Upper lobe of right lung (tissue), 1 donor: ENCODE measurements at places on chromosomes 3 and 15.

- DNase-seq: no peak
- no peak overlapping the region for H3K4me3 ChIP-seq
- no peak overlapping the region for H3K27ac ChIP-seq
- no peaks in the 10 kb centered on the region for H3K27me3 ChIP-seq
- H3K4me1 ChIP-seq: no peaks in the 10 kb centered on the region
These were observed 12.9 kb downstream of the EIF2AK4 start for GRCh38 chr15:39946862-39947261.

DNA sequence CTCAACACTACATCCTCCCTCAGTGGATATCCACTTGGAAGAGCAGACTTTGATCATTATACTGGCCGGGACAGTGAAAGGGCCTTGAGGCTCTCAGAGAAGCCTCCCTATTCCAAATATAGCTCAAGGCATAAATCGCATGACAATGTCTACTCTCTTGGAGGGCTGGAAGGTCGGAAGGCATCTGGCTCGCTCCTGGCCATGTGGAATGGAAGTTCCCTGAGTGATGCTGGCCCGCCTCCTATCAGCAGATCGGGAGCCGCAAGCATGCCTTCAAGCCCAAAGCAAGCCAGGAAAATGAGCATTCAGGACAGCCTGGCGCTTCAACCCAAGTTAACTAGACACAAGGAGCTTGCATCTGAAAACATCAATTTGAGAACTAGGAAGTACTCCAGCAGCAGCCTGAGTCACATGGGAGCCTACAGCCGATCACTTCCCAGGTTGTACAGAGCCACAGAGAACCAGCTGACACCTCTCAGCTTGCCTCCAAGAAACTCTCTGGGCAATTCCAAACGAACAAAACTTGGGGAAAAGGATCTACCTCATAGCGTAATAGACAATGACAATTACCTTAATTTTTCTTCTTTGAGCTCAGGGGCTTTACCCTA lies 25.4 kb downstream of the PHLDB2 start:
- no peaks in the 10 kb centered on the region for H3K4me1 ChIP-seq
- peaks cover 16% of the 10 kb centered on the region for H3K36me3 ChIP-seq
- H3K4me3 ChIP-seq: no peak overlapping the region
- no peak overlapping the region for H3K27ac ChIP-seq
- no peaks in the 10 kb centered on the region for H3K27me3 ChIP-seq

DNA sequence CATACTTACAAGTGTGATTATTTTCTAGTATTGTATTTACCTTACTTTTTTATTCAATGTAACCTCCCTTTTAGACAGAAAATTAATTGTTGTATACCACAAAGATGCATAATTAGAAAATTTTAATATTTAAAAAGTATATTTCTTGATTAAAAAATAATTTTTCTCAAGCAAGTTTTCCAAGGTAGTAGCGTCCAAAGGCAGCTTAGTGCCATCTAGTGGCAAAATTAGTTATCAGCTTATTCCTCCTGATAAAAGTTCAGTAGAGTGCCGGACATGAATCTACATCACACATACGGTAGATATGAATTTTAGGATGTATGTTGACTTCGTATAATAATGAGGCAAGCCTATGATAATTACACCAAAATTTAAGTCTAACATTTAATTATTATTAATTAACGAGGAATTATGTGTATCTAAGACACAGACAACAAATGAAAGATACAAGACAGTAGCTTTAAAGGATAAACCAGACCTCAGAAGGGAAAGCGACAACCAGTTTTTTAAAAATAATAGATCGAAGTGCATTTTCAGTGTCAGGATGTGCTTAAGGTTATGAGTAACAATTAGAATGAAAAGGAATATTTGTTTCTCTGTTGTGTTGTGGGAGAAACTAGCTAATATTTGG lies 405.9 kb downstream of the ROBO1 start:
- no peaks in the 10 kb centered on the region for H3K27me3 ChIP-seq
- DNase-seq: no peak
- no peak overlapping the region for H3K27ac ChIP-seq

GRCh38 chr3:15050405-15051092 lies 14.6 kb downstream of the MRPS25 start:
- H3K36me3 ChIP-seq: peaks cover 77% of the 10 kb centered on the region
- no peak overlapping the region for H3K27ac ChIP-seq
- H3K27me3 ChIP-seq: no peaks in the 10 kb centered on the region
- H3K4me1 ChIP-seq: no peaks in the 10 kb centered on the region

- peaks cover 55% of the 10 kb centered on the region for H3K4me1 ChIP-seq
- no peaks in the 10 kb centered on the region for H3K27me3 ChIP-seq
- no peak overlapping the region for H3K4me3 ChIP-seq
- H3K36me3 ChIP-seq: no peaks in the 10 kb centered on the region
- DNase-seq: no peak
- H3K27ac ChIP-seq: no peak overlapping the region
These were observed 15.6 kb downstream of the HERC1 start for GRCh38 chr15:63818191-63818590.

DNA sequence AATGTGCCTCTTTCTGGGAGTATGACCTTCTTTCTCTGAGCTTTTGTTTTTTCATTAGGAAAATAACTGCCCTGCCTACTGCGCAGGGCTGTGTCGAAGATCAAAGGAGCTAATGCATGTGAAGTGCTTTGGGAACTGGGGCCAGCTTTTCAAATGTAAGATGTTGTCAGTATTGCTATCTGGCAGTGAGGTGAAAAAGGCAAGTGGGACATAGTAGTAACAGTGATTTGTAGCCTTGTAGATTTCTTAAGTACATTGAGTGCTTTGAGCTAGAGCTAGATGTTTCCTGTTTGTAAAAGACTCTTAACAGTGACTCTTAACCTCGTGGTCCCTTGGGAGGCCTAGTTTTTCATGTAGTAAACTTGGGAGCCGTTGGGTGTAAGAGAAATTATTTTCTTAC lies 126.5 kb downstream of the ECT2 start:
- H3K27me3 ChIP-seq: no peaks in the 10 kb centered on the region
- H3K36me3 ChIP-seq: no peaks in the 10 kb centered on the region
- no peak for DNase-seq
- H3K4me3 ChIP-seq: no peak overlapping the region
- H3K27ac ChIP-seq: no peak overlapping the region

DNA sequence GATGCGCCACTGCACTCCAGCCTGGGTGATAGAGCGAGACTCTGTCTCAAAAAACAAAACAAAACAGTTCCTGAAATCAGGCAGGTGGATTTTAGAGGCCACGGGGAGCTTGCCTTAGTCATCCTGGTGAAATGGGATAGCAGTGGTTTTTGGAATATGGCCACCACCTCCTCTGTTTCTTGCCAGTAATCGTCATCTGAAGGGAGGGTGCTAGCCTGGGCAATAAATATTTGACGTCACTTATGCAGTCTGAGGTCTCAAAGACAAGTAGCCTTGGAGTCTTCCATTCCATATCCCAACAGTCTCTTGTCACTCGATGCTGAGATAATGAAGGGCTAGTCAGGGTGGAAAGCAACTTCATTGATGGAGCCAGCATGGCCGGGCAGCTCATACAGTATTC lies 55.2 kb downstream of the KCNAB1 start:
- H3K36me3 ChIP-seq: no peaks in the 10 kb centered on the region
- no peak overlapping the region for H3K27ac ChIP-seq
- DNase-seq: no peak
- H3K27me3 ChIP-seq: no peaks in the 10 kb centered on the region
- no peaks in the 10 kb centered on the region for H3K4me1 ChIP-seq
- H3K4me3 ChIP-seq: no peak overlapping the region

DNA sequence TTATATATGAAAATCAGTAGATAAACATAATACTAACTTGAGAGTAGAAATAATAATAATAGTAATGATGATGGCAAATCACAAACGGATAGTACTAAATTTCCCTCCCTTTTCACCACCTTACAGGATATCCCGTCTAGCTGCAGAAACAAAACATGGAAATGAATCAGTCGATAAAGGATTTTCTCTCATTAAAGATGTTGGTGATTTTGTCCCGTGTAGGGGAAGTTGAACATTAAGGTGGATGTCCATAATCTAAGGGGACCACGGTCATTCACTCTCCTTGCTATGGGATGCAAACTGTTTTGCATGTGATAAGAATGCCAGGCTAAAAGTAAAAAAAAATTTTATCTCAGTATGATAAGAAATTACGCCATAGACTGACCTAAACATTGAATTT lies 1027.7 kb upstream of the NR2F2 start:
- H3K36me3 ChIP-seq: no peaks in the 10 kb centered on the region
- DNase-seq: no peak
- no peak overlapping the region for H3K4me3 ChIP-seq
- peaks cover under 1% of the 10 kb centered on the region for H3K27me3 ChIP-seq

GRCh38 chr3:39420543-39420942 lies 14.0 kb downstream of the RPSA start:
- H3K27me3 ChIP-seq: no peaks in the 10 kb centered on the region
- H3K4me1 ChIP-seq: no peaks in the 10 kb centered on the region
- DNase-seq: no peak
- H3K4me3 ChIP-seq: no peak overlapping the region
- H3K27ac ChIP-seq: no peak overlapping the region

DNA sequence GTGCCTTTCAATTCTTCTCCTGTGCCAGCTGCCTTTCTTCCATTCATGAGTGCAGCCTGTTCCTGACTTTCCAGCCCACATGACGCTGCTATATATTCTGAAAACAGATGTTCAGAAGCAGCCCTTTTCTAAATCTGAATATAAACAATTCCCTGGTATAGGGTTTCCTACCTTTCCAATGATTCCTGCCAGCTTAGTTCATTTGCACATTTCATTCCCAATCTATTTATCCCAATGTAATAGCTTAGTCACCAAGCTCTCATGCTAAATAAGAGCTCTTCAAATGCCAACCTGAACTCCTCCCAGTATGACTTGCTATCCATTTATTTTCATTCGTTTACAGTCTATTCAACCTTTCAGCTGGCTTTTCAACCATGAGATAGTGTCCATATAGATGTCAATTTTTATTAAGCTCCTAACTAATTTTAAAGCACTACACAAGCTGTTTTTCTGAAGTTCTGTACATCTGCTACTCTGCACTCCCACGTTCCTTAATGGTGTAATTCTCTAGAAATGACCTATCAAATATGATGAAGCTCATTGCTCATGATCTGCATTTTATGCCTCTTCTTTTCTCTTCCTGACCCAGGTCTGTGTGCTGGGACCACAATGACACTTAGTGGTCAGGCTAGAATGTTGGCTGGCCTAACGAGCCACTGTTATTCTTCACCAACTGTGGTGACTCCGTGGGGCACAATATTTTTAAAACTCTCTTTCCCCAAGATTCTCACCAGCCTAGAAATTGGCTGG lies 605.0 kb upstream of the TBL1XR1 start:
- no peak for DNase-seq
- H3K4me3 ChIP-seq: no peak overlapping the region
- no peaks in the 10 kb centered on the region for H3K36me3 ChIP-seq
- no peaks in the 10 kb centered on the region for H3K27me3 ChIP-seq
- H3K4me1 ChIP-seq: no peaks in the 10 kb centered on the region
- H3K27ac ChIP-seq: peak overlapping the region; percentile 8

DNA sequence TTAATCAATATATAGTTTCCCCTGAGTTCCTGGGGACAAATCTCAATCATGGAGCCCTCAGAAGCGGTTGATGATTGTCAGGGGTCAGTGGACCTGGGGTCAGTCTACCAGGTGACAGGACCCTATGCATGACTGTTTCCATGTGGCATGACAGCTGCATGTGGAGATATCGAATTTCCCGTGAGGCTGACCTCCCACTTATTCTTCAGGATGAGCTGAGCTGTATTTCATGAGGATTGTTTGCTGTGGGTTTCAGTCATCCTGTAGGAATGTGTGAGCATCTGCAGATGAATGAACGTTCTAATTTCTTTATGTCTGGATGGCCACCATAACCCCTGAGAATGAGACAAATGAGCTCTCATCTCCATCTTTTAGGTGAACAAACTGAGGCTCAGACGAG lies 93.0 kb upstream of the HES1 start:
- DNase-seq: no peak
- H3K4me3 ChIP-seq: no peak overlapping the region
- no peaks in the 10 kb centered on the region for H3K36me3 ChIP-seq

DNA sequence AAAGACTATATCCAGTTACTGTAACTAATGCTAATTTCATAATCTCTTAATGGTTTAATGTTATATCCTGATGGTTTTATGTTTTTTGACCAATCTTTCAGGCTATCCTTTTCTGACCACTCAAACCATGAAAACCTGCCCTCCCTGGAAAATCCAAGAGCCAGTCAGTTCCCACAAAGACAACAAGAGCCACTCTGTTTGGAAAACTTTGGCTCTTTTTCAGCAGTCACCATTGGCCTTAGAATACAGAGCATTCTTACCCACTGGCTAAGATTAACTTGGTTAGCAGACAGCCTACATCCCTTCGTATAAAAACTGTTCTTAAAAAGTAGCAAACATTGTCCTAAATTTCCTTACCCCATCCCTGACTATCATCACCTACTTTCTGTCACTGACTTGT lies 32.9 kb downstream of the ALCAM start:
- H3K27me3 ChIP-seq: no peaks in the 10 kb centered on the region
- no peaks in the 10 kb centered on the region for H3K36me3 ChIP-seq
- no peaks in the 10 kb centered on the region for H3K4me1 ChIP-seq
- no peak overlapping the region for H3K27ac ChIP-seq

DNA sequence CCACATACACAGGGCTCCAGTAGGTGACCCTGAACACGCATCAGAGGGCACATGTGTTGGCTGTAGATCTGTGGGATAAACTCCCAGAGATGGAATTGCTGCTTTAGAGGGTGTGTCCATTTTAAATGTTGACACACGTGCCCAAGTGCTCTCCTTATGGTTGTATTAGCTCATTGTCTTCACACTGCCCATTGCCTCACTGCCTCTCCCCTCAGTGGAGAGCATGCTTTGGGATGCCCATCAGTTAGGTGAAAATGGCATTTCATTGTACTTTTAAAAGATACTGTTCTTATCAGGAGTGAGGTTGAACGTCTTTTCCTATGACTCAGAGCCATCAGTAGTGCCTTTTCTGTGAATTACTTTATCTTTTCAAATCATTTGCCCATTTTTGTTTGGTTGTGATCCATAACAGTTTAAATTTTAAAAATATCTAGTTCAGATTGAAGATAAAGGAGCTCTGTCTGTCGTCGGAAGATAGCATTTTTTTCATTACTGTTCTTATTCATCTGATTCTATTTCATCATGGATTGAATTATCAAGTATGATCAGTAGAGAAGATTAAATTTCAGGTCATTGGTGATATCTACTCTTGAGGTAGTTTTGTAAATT lies 120.7 kb downstream of the CHDH start:
- peaks cover 6% of the 10 kb centered on the region for H3K36me3 ChIP-seq
- H3K4me3 ChIP-seq: no peak overlapping the region
- no peak for DNase-seq
- H3K4me1 ChIP-seq: no peaks in the 10 kb centered on the region
- no peaks in the 10 kb centered on the region for H3K27me3 ChIP-seq

DNA sequence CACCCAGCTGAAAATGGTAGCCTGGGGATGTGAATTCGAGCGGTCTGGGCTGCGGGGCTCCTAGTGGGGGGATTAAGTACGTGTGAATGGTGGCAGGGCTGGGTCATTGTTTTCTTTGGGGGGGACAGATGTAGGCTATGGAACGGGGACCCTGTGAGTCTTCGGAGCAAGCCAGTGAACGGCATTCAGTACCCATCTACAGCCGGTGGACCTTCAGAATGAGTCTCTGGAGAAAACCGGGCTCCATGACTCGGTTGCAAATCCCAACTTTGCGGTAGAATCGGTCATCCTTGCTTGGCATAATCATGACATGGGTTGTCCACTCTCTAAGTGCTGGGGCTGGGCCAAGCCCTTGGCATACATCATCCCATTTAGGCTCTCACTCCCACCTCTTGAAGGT lies 7.2 kb upstream of the EOMES start:
- peaks cover 17% of the 10 kb centered on the region for H3K4me1 ChIP-seq
- no peak for DNase-seq
- H3K27ac ChIP-seq: no peak overlapping the region
- H3K4me3 ChIP-seq: no peak overlapping the region

GRCh38 chr3:141386611-141387111 lies 18.4 kb downstream of the ZBTB38 start:
- H3K27me3 ChIP-seq: no peaks in the 10 kb centered on the region
- peak overlapping the region; percentile 39 for H3K4me3 ChIP-seq
- peaks cover 5% of the 10 kb centered on the region for H3K4me1 ChIP-seq
